ENCODE measurements at places on chromosomes 11 and 22.
A peak's percentile ranks its signal among the peaks of the same experiment; 100 is the strongest.

DNA sequence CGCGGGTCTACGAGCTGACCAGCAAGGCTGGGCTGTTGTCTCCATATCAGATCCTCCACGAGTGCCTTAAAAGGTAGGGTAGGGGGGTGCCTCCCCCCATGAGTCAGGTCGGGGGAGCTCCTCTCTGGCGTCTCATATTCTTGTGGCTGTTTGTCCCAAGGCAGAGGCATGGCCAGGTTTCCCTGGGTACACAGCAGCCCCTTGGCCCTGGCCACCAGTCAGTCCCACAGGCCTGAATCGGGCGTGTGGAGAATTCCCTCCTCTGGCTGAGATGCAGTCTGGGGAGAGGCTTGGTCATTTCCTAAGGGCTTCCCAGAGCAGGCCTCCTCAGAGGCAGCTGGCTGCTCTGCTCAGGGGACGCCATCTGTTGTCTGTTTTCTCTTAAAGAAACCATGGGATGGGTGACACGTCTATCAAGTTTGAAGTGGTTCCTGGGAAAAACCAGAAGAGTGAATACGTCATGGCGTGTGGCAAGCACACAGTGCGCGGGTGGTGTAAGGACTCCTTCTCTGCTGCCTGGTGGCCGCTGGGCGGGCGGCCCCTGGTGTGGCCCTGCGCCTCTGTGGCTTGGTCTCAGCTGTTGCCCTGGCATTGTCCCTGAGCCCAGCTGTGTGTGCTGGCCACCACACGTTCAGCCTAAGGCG lies 9.6 kb upstream of the RANBP1 start:
- DNase-seq, result no peak

DNA sequence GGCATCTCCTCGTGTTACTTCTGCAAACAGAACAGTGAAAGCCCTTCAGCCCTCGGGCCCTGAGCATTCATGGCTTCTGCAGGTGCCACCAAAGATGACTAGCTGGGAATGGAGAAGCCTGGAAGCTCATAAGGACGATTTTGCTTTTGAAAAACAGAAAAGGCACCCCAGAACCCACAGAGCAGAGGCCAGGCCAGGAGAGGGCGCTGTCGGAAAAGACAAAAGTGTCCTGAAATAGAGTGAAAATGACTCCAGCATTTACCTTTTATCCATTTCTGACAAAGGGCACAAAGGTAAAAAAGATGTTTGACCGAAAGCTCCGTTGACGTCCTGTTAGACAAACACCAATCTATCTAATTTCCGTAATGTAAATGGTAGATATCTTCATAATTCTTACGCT lies 37.6 kb downstream of the ZNF195 start:
- peak; percentile 68 for DNase-seq

DNA sequence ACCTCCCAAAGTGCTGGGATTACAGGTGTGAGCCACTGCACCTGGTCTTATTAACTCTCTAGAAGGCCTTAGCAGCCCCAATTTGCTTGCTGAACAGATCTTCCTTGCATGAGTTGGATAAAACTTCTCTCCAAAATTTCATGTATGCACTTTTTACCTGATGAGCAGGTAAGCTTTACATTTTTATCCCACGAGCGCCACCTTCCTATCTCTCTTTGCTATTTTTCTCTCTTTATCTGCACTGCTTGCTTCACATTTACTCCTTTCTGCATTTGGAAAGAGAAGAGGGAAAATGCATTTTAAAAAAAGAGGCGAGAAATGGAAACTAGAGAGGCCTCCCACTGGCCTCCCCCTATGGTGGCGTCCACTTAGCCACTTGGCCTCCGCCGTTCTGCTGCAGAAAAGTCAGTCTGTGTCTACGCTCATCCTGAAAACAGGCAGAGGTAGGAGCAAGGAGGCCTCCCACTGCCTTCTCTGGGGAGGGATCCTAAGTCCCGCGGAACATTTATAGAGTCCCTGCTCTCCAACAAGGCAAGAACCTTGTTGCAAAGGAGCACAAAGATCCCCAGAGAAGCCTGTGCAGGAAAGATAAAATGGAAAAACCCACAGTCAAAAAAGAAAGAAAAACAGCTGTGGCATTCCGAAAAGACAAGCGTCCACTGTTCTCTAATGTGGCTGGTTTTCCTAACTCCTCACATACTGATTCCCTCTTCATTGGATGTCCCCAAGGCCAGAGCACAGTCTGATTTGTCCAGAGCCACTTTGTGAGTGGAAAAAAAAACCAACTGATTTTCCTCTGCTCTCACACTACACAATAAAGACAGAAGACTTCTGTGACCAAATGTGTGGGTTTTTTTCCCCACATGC lies 62.2 kb upstream of the INCENP start:
- no peak for DNase-seq

- no peak for DNase-seq
Measured at GRCh38 chr11:132046288-132046865, 676.0 kb downstream of the NTM start.

DNA sequence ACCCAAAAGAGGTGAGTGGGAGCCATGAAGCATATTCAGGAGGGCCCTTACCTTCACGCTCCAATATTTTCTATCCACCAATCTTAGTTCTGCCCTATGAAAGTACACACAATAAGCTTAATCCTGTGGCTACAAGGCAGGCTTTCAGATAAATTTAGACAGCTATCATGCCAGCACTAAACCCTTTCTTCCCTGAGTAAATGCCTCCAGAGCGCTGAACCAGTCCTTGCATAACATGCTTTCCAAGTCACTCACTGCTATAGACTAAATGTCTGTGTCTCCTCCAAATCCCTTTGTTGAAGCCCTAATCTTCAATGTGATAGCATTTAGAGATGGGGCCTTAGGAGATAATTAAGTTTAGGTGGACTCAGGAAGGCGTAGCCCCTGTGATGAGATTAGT lies 50.3 kb upstream of the FIBIN start:
- no peak for DNase-seq

DNA sequence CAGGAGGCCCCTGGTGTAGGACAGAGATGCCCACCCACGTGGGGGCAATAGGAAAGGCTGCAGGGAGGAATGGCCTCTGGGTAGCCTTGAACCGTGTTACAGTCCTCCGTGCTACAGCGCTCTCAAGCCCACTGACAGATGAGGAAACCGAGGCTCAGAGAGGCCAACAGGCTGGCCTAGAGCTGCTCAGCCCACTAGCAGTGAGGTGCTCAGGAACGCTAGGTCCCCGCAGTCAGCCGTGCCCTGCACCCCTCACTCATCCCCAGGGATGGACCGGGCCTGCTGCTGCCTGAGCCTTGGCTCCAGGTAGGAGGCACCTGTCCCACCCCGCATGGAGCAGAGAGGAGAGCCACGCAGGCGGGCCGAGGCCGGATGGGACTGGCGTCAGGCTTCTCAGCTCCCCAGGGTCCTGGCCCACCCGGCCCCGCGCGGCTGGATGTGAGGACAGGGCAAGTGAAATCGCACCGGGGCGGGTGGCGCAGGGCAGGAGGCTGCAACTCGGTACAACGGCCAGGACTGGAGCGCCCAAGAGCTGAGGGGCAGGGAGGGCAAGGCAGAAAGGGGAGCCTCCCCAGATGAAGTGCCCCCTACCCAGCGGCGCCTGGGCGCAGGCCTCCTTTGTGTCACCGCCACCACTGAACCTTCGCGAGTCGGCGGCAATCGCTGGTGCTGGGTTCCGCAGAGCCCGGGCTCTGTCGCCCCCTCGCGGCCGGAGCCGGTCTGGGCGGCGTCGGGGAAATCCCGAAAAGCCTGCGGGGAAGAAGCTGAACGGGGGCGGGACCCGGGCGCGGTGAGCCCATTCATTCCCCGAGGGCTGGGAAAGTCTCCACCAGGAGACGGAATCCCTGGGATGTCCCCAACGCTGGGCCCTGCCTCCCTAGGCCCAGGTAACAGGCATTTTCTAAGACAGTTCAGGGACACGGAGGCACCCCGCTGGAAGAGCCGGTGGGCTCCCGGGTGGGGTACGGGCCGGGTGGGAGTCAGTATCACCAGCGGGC lies 8.4 kb upstream of the SLC2A11 start:
- peak; percentile 82 for DNase-seq

GRCh38 chr11:27357250-27357649 lies 5.8 kb downstream of the CCDC34 start:
- no peak for DNase-seq

- DNase-seq, result no peak
Measured at GRCh38 chr22:21865041-21865440, 2.4 kb downstream of the MAPK1 start.

DNA sequence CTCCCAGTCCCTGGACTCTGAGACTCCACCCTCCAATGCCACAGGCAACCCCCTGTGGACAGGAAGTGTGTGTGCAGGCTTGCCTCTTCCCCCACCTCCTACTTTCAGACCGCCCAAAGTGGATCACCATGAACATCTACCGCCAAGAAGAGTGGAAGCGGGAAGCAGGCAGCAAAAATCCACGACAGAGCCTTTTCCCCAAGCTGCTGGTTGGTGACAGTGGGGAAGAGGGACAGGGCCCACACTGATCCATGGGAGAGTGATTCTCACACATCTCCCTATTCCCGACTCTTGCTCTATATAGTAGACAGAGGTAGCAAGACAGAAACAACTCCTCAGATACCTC lies 53.4 kb upstream of the SPATA19 start:
- no peak for DNase-seq

DNA sequence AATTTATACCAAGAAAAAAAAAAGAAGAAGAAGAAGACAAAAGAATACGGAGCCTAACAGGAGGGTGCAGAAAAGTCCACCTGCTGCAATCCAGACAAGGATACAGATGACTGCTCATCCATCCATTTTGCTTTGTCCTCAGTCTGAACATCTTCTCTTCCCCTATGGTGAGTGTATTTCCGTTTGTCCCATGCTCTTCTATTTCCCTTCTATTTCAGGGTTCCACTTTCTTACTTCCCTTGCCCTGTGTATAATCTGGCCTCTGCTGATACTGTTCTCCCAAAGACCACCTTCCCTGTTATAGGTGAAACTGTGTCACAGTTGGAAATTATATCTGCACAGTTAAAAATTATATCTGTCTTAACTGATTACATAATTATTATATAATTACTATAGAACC lies 48.7 kb upstream of the USP47 start:
- no peak for DNase-seq

GRCh38 chr22:17422736-17423343 lies 53.6 kb downstream of the CECR2 start:
- no peak for DNase-seq

DNA sequence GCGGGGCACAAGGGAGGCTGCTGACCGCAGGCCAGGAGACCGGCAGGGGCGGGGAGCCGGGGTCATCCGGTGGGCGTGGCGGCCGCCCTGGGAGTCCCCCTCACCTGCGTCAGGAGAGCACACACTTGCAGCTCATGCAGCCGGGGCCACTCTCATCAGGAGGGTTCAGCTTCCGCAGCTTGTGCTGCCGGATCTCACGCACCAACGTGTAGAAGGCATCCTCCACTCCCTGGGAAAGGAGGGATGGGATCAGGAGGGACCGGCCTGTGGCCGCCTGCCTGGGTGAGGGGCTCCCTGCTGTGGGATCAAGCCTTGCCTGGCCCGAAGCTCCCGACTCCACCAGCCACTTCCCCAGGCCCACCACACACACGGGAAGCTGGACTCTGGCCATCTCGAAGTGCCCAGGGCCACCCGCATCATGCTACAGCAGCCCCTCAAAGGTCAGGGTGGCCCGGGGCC lies 2.8 kb downstream of the HRAS start:
- DNase-seq, result no peak

- no peak for DNase-seq
Measured at GRCh38 chr22:20584029-20584871, 76.8 kb downstream of the MED15 start.

GRCh38 chr11:31801298-31801702 lies 9.8 kb downstream of the PAX6 start:
- DNase-seq, result no peak

- no peak for DNase-seq
Measured at GRCh38 chr11:125075900-125076317, 12.8 kb downstream of the SLC37A2 start.

DNA sequence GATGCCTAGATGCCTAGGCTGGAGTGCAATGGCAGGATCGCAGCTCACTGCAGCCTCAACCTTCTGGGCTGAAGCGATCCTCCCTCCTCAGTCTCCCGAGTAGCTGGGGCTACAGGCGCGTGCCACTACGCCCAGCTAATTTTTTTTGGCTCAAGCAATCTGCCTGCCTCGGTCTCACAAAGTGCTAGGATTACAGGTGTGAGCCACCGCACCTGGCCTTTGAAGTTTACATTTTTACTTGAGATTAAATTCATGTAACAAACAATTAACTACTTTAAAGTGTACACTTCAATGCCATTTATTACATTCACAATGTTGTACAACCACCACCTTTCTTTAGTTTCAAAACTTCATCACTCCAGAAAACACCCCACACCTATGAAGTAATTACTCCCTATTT lies 3.5 kb upstream of the FOSL1 start:
- no peak for DNase-seq

Measured in CD4-positive, alpha-beta T cell treated with Interferon alpha-2 for 1 hour (primary cell).